GM12864 (cell line): ENCODE measurements at places on chromosomes 2 and 18.

DNA sequence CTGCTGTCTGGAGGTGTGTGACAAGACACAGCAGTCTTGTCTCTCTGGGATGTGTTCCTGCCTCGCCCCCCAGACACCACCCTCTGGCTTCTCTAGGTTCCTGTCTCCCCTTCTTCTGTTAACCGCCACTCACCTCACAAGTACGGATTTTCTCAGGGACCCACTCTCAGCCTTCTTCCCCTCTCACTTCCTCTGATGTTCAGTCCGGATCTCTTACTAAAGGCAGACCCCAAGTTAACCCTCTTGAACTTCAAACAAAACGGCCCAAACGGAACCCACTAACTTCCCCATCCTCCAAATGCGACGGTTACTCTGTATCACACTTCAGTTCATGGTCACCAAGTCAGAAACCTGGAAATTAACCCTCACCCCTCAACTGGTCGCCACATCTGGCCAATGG is 32.0 kb downstream of the B4GALT6 start:
- DNase-seq = no peak

GRCh38 chr2:19670303-19670702 is 231.5 kb downstream of the TTC32 start:
- DNase-seq = no peak

DNA sequence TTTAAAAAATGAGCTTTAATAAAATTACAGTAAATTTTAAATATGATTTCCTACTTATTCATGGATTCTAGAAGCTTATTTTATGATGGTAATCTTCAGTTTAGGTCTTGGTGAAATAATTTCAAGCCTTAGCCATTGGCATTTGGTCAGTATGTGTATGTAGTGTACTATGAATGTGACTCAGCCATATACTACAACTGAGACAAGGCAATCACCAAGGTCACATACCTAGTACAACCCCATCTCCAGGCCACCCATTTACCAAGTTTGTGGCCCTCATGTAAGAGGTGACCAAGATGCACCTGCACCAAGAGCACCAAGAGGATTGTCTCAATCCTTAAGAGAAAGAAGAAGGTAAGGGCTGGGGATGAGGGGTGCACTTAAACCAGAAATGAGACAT is 54.8 kb upstream of the FRZB start:
- no peak for DNase-seq

GRCh38 chr2:228681426-228681825 is 499.9 kb upstream of the SPHKAP start:
- no peak for DNase-seq

DNA sequence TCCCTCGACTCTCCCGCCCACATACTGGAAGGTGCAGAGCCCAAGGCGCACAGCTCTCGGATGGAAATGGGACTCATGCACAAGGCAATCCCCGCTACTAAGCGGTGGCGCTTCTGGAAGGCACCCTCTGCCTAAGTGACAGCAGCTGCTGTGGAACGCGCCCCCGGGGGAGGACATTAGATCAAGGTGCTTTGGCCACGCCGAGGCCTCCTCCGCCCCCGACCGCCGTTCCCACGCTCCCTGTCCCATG is 202 bp downstream of the MCEE start:
- DNase-seq = no peak

DNA sequence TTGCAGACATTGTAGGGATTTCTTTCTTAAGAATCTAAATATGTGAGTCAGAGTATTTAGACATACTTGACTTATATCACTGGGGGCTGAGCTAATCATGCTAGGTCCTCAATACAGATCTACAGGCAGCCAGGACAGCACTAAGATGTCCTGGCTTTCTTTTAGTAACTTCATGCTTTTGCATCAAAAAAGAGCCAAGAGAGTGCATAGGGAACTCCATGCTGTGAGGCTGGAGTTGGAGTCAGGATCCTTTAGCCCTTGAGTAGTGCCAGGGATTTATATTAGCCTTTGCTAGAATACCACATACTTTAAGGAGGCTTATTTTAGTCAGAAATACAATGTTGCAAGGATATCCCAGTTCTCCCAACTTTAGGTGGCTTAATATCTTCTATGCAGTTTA is 289.7 kb downstream of the CCDC85A start:
- DNase-seq = no peak

DNA sequence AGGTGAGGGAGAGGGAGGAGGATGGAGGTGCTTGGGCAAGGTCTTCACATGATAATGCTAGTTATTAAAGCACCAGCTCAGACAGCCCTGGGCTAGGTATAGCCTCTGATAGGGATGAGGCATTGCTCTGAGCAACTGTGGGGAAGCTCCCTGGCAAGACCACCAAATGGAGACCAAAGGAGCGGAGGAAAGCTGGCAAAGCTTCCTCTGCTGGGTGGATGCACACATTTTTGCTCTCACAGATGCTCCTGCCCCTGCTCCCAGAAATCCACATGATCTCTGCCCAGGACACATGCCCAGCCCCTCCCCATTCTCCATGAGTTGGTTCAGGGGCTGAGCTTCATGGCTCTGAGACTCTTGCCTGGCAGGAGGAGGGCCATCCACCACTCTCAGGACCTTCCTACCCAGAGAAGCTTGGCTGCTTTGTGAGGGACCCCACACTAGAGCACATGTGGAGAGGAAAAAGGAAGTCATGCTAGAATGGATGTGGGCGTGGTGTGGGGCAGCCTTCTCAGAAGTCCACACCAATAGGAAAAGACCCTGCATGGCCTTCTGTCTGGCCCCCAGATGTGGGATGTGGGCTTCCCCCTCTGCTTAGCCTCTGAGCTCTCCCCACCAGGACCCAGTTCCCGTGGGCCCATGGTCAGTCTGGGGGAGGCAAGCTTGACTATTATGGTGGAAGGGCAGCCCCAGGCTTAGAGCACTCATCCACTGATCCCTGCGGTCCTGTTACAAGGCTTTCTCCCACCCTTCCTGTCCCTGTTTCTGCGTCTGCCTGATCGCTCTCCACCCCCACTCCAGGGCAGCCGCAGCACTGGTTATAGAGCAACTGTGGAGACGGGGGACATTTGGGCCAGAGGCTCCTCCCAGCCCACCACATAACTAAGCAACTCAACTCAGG is 10.5 kb upstream of the CYP26B1 start:
- no peak for DNase-seq

DNA sequence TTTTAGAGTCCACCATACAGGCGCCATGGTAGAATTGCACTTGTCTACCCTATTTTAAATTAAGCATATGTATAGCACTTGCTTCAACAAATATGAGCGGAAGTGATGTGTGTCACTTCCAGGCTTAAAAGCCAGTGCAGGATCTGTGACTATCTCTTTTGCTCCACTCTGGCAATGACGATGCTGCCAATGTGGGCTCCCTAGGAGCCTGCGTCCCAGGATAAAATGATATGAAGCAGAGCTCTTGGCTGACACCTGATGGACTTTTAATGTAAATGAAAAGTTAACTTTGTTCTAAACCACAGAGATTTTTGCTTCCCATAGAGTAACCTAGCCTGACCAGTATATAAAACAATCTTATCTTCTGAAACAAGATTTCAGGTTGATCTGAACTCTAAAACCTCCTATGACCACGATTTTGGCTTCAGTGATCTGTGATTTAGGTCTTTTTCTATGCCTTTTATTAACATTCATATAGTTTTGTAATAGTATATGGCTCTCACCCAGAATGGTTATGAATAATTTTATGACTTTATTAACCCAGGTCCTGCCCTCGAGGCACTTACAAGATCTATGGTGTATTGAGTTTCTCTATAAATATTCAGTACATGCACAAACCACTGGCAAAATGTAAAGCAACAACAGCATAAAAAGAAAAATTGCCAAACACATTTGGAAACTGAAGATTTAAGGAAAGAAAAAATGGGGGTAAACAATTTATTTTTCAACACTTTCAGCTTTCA is 422.5 kb upstream of the PIK3C3 start:
- no peak for DNase-seq

DNA sequence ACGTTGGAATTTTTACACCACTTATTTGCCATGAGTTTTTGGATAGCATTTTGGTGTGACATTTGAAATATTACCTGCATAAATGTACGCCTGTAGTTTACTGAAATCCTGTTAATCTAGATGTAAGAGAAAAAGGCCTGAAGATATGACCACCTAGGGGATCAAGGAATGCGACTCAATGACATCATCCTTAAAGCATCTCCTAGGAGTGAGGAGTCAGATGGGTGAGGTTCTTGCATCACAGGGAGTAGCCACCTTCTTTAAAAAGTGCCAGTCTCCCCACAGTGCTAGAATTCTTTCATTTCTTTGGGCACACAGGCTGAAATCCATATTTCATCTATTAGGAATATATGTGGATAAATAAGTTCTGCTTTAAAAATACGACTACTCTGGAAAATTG is 34.5 kb downstream of the ADCYAP1 start:
- no peak for DNase-seq

DNA sequence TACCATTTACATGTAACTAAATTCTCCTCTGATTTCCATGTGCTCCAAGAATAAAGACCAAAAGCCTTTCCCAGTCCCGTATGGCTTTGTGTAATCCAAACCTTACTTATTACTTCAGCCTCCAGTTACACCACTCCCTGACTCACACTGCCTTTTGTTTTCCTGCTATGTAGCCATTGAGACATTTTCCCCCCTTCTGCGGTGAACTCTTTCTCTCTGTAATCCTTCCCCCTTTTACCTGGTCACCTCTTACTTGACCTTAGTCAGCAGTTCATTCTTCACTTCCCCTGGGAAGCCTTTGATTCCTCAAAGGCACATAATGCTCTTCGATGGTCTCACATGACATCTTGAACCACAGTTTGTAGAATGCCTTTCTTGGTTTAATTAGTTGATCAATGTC is 256.0 kb upstream of the FANCL start:
- no peak for DNase-seq

DNA sequence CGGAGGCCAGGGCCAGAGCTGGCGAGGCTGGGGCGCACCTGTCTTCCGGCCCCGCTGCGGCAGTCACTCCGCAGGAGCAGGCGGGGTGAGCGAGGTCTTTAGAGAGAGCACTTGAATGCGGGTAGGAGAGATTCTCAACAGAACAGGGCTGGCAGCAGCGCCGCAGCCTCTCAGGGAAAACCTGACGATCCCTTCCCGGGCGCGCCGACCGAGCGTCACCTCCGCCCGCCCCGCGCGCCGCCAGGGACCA is 526 bp downstream of the PRKRA start:
- DNase-seq = no peak

DNA sequence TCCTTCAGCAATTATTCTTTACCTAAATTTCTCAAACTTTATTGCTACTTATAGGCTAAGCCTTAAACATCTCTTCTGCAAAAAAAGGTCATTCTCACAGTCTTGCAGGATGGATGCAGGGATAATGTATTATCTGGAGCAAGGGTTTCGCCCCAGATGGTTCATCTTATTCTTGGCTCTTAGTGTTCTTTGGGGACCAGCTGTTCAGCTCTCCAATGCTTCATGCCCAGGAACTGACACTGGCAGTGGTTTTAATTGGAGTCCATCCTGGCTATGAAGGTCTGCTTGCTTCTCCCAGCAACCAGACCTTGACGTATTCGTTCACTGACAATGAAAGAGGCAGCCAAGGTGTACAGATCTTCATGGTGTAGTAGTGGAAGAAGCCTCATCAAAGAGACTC is 331.9 kb downstream of the SLC8A1 start:
- DNase-seq = no peak

- no peak for DNase-seq
These were observed 1.7 kb downstream of the FOSL2 start for GRCh38 chr2:28394331-28394877.

DNA sequence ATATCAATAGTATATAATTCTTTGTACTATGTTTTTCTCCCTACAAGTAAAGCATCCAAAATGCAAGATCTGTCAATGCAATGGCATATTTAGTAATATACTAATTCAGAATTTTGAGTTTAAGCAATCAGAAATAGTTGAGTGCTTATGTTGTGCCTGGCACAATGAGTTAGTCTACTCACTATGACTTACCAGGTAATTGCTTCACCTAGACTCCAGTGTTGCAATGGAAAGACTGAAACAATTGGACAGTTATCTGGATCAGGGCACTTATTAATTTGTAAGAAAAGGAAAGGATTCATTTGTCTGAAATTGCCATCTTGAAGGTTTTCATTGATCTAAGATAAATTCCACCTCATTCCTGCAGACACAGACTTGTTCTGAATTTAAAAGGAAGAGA is 97.6 kb upstream of the TCF4 start:
- no peak for DNase-seq

DNA sequence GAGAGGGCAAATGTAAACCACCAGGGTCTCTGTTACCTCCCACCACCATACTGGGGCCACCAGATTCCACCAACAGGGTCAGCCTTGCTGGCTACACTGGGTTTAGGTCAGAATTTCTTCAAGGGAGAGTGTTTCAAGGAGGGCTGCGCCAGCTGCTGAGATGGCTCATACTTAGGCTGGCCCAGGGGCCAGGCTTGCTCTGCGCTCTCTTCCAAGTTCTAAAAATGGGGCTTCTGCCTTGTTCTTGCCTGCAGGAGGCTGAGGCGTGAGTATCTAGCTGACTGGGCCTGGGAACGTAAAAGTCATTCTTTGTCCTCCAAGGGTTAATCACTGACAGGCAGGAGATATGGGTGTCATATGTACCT is 28.1 kb downstream of the MRPL33 start:
- no peak for DNase-seq

GRCh38 chr2:120949027-120949956 is 213.6 kb downstream of the GLI2 start:
- no peak for DNase-seq

- DNase-seq = no peak
These were observed 2.1 kb downstream of the RIT2 start for GRCh38 chr18:43113220-43113895.

- no peak for DNase-seq
These were observed 53.4 kb downstream of the ATIC start for GRCh38 chr2:215365184-215365658.

GRCh38 chr18:3172097-3172496 is 47.7 kb downstream of the MYOM1 start:
- no peak for DNase-seq
